GM12891 (cell line): ENCODE measurements at places on chromosomes 7 and 10.

GRCh38 chr10:93566435-93567276 lies at the start of gene FFAR4:
Gene FFAR4 (plus strand): TSS chr10:93566665. CDS start chr10:93566721, 56 bp downstream.
- DNase-seq = no peak

DNA sequence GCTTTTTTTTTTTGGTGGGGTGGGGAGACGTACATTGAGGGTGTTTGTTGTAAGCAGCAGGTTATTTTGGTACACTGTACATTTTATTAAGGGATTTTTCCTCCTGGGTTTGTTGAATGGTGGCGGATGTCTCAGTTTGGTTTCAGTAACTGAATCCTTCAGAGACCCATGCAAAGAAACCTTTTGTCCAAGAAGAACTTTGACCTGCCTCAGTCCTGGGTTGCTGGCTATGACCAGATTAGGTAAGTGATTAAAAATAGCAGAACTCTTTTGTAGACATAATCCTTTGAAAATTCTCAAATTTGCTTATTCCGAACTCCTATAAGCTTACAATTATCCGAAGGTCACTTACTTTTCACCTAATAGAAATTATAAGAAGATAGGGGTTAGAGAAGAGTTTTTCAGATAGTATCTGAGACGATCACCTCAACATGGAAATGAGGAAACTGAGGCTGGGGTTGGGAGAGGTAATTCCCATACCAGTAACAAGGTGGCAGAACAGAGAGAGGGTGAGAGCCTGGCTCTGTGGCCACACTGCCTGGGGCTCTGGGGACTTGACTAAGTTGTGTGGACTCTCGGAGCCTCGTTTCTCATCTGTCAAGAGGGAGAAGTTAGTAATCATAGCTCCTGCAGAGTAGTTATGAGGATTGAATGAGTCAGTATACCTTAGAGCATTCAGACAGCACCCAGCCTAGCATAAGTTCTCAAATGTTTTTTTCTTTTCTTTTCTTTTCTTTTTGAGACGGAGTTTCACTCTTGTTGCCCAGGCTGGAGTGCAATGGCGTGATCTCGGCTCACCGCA lies 87.4 kb downstream of the CCNY start:
- DNase-seq = no peak

GRCh38 chr10:43390759-43391158 lies 18.2 kb downstream of the HNRNPF start:
- DNase-seq = no peak

- DNase-seq = no peak
These were observed 83.4 kb downstream of the ZNF365 start for GRCh38 chr10:62457598-62457997.

- no peak for DNase-seq
These were observed 26.5 kb upstream of the ENTPD1 start for GRCh38 chr10:95729323-95730055.

- DNase-seq = no peak
These were observed 72.9 kb upstream of the STEAP1B start for GRCh38 chr7:22572937-22573336.
